ENCODE measurements at places on chromosomes 5 and 9. TPM values are rescaled to one million over a fixed set of nuclear protein-coding genes. Genes with fewer than 3 reads are reported as not detected.

Gene CCDC192
- not detected for total RNA-seq

Gene C9orf50
- not detected for total RNA-seq

Gene UBE2QL1
- total RNA-seq: 0.77 TPM

Gene QRFP
- not detected for total RNA-seq

Gene NUTM2G
- not detected for total RNA-seq

Gene SOX30
- not detected for total RNA-seq

All from activated CD4-positive, alpha-beta T cell treated with anti-CD3 and anti-CD28 coated beads, Interleukin-2, amount 10 ng/mL, durations not matched to agents 24 days and 14 days (primary cell).